Eye (tissue), 1 donor: ENCODE measurements at places on chromosomes 2 and 18.

GRCh38 chr2:112462178-112462577 lies 19.8 kb upstream of the TTL start:
- DNase-seq = no peak

GRCh38 chr2:113080134-113080533 lies 12.4 kb downstream of the IL1F10 start:
- peak; percentile 70 for DNase-seq

GRCh38 chr18:50057009-50057408 lies 137.9 kb downstream of the MYO5B start:
- DNase-seq = no peak

GRCh38 chr18:79572848-79573451 lies 106.7 kb upstream of the CTDP1 start:
- no peak for DNase-seq

DNA sequence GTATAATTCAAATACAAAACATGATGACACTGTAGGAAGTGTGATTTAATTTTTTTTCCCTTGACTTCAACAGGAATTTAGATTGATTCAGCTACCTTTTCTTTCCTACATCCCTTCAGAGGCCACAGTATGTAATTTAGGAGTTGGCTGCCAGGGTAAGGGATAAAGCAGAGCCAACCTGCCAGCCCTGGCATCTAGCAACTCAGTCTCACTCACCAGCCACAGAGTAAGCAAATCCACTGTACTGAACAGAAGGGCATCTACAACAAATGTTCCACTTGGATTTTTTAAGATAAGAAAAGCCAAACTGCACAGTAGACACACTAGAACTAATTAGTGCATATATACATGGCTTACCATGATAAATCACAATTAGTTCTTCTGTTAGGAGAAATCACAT lies 54.3 kb upstream of the PEX13 start:
- no peak for DNase-seq

DNA sequence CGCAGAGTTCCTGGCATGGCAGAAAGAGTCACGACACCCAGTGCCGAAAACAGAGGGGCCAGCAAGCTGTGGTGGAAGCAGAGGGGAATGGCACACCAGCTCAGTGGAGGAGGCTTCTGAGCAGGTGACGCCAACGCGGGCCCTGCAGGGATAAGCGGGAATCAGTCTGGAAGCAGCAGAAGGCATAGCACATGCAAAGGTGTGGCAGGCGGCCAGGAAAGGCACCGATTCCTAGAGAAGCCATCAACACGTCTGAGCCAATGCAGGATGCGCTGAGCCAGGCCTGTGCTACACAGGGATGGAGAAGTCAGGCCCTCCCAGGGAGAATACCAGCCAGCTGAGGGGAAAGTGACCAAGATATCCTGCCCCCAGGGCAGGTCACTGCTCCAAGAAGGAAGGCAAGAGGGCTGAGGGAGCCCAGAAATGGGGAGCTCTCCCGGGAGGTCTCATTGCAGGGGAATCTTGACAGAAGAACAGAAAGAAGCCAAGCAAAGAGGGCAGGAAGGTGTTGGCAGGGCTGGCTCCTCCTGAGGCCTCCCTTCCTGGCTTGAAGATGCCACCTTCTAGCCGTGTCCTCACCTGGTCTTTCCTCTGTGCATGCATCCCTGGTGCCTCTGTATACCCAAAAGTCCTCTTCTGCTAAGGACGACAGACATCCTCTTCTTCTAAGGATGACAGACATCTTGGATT lies 16.3 kb downstream of the TEX51 start:
- no peak for DNase-seq
